ENCODE measurements at places on chromosomes 1 and 21. TPM values are rescaled to one million over a fixed set of nuclear protein-coding genes. Genes with fewer than 3 reads are reported as not detected.

Gene ADIPOR1
- polyA plus RNA-seq: 75.1 TPM

Gene IL19
- polyA plus RNA-seq: not detected

Gene KIAA1614
- polyA plus RNA-seq: 9.3 TPM

Gene RGSL1
- not detected for polyA plus RNA-seq

Gene SELL
- polyA plus RNA-seq: 2.6 TPM

Gene FHAD1
- 2.3 TPM for polyA plus RNA-seq

Gene C8B
- not detected for polyA plus RNA-seq

Gene LENEP
- polyA plus RNA-seq: not detected

GRCh38 chr1:186653312-186653711, 26.9 kb downstream of the PTGS2 start:
- DNase-seq: no peak

GRCh38 chr1:205183676-205184335, 27.7 kb downstream of the DSTYK start:
- DNase-seq: no peak

- DNase-seq: peak; percentile 61
Measured at GRCh38 chr1:170215072-170215885, 69.5 kb downstream of the NTMT2 start.

- DNase-seq: no peak
Measured at GRCh38 chr1:227317011-227317451, 1.3 kb downstream of the CDC42BPA start.

DNA sequence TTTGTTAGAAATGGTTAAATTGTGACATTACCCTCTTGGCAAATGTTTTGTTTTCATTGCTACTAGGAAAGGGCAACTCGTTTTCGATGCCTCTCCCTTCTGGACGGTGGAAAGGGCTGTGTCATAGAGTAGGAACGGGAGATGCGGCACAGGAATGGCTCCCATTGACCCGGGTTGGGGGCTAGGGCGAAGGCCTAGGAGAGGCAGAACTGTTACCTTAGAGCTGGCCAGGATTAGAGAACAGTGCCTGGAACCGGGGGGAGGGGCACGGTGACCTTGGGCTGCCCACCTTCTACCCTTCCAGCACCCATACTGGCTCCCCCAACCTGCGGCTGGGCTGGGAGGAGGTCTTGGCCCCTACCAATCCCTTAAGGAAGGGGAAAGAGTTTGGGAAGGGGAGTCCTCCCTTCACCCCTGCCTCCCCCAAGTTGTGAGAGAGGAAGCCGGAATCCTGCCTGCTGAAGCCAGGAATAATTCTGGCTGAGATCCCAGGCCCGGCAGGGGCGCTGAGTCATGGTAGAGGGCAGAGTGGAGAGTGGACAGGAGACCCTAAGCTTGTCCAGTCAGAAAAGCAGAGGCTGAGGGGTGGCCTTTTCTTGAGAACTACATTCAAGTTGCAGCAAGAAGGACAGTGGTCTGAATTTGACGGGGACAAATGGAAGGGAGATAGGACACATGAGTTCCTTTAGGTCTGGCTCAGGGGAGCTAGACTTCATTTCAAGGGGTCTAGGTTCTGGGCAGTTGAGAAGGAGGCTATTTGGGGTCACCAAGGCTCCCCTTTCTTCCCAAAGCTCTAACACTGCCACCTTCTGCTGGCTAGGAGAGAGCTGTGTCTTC, 8.2 kb downstream of the LMNA start:
- peak; percentile 75 for DNase-seq

GRCh38 chr1:207444514-207445217, 9.5 kb upstream of the CR2 start:
- no peak for DNase-seq

- DNase-seq: no peak
Measured at GRCh38 chr1:99600782-99601181, 45.1 kb upstream of the PALMD start.

- no peak for DNase-seq
Measured at GRCh38 chr1:3351449-3352298, 102.8 kb upstream of the ARHGEF16 start.

DNA sequence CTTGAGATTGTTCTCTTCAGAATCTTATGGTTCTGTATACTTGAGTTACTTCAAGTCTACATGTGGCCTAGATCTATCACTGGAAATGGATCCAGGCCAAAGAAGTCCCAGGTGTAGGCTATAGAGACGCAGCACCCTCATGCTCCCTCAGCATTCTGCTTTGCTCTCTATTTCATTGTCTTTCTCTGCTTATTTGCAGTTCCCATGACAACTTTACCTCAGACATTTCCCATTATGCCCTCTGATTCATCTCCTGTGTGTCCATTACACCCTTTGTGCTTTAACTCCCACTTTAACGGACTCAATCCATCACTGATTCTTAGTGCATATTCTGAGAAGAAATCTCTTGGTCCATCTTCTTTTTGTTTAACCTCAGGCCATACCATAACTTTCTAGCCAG, 236.9 kb upstream of the NRIP1 start:
- DNase-seq: no peak

DNA sequence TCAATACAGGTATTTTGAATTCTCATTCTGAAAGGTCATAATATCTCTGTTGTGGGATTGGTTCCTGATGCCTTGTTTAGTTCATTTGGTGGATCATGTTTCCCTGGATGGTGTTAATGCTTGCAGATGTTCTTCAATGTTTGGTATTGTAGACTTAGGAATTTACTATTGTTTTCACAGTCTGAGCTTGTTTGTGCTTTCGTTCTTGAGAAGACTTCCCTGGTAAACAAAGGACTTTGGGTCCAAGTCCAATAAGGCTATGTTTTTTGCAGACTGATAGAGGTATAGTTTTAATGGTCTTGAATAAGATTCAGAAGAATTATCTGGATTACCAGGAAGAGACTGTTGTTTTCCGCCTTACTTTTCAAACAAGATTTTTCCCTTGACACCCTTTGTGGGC, 1646.3 kb downstream of the AMY1C start:
- no peak for DNase-seq

- DNase-seq: no peak
Measured at GRCh38 chr1:94912263-94913184, 14.4 kb downstream of the CNN3 start.

DNA sequence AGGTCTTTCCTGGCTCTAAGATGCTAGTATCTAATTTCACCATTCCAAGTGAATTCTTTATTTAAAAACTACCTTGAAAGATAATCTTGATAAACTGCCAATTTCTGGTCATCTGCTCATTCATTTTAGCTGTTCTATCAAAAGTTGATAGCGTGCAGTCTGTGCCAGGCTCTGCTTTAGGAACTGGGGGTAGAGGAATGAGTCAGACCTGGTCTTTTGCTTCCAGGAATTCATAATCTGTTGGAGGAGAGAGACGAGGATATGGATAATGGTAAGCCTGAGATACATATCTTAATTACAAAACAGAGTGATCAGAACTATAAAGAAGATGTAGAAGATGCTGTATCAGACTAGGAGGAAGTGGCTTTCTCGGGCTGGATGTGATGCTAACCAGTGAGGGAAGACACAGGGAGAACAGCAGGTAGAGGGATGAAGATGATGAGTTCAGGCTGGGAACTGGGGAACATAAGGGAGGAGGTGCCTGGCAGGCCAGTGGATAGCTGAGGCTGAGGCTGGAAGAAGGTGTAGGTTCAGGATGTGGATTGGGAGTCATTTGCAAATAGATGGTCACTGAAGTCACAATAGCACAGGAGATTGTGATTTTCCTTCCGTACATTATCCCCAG, 12.3 kb upstream of the PHC2 start:
- no peak for DNase-seq

Measured in muscle of arm (tissue), 14 donors.